Inflammatory macrophage treated with lipopolysaccharide for 4 hours (primary cell): ENCODE measurements at places on chromosomes 7 and 10.

DNA sequence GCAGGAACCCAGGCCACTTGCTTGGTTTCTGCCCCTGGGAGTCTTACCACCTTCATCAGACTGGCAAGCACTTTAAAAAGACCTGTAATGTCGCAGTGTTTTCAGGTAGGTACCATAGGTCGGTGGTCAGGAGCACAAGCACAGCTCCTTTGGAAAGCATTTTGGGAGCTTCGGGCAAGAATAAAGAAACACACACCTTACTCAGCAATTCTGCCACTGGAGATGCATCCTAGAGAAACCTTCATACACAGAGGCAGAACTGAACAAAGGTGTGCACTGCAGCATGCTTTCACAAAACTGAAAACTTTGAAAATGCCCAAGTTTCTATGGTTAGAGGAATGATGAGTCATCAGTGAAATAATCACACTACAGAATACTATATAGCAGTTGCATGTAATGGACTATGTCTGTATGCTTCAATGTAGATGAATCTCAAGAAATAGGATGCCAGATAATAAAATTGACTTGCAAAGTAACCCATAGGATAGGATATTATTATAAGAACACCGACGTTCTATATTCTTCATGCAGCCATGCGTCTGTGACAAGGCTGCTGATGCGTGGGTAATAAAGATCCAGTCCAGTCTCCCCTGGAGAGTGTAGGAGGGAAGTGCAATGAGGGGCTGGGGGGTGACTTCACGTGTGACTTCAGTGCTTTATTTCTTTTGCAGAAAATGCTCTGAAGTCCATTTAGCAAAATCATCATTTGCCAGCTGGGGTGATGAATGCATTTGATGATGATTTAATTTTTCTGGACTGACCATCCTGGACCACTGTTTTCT lies 309.5 kb downstream of the WDR37 start:
- DNase-seq, result no peak

DNA sequence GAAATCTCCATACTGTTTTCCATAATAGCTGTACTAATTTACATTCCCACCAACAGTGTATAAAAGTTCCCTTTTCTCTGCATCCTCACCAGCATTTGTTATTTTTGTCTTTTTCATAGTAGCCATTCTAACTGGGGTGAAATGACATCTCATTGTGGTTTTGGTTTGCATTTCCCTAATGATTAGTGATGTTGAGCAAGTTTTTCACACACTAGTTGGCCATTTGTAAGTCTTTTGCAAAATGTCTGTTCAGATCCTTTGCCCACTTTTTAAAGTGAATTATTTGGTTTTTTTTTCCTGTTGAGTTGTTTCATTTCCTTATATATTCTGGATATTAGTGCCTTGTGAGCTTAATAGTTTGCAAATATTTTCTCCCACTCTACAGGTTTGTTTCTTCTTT lies 101.0 kb upstream of the NFE2L3 start:
- peak; percentile 62 for DNase-seq

DNA sequence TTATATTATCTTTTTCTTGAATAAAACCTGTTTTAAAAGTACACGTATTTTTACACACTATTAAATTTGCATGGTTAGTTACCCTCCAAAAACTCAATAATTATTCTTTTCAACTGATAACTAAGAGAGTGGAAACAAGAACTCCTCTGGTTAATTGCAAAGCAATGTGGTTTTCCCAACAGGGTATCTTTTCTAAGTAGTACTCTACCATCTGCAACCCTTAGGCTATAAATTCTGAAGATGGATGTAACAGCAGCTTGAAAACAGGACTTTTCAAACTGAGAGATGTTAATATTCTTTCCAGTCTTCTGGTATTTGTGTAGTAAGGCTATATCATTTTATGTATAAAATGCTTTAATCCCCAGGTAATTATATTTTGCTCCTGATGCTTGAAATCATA lies 916.1 kb upstream of the POT1 start:
- DNase-seq, result no peak

DNA sequence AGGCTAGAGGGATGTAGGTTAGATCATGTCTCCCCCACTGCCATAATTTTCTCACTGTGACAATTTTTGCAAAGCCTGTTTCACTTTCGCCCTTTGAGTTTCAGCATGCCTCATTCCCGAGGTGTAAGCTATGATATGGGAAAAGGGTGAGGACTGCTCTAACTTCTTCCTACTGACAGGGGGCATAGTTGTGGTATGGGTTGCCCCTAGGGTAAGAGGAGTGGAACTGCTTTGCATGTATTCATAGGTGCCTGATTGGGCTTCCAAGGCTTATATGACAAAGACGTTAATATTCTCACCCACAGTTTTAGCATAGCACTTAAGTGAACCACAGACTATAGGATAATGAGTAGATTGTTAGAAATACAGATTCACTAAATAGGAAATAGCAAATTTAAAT lies 148.7 kb downstream of the BBS9 start:
- DNase-seq, result no peak

DNA sequence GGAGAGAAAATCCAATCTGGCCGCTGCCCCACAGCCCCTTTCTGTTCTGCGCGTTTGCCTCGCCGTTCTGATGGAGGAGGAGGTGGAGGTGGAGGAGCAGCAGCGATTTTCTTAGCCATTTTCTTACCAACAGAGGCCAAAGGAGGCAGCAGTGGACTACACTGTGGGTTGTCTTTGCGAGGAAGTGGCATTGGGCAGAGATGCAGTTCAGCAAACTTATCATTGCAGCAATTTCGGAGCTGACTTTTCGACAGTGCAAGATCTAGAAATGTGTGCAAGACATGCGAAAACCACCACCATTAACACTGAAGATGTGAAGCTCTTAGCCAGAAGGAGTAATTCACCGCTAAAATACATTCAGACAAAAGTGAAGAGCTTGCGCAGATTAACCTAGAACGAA lies 1.9 kb upstream of the ARL4A start:
- peak; percentile 57 for DNase-seq

DNA sequence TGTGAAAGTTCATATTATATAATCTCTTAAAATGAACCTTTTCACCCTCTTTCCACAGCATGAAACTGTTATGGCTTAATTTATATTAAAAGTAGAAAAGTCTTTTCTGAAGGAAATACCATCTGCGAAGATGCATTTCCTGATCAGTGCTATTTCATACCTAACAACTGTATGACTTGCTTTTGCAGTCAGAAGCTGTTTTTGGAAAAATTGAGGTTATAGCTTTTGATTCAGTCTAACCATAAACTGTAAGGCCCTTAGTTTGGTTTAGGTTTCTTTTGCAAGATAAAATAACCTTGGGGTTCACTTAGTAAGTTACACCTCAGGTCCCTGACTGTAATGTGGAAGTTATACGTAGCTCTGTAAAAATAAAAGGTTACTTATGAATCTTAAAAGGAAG lies 22.7 kb upstream of the PARP12 start:
- DNase-seq, result no peak

GRCh38 chr10:85648279-85648754 lies 718.3 kb downstream of the GRID1 start:
- no peak for DNase-seq

- peak; percentile 72 for DNase-seq
Measured at GRCh38 chr10:42866115-42866995, 83.8 kb downstream of the BMS1 start.
